ENCODE measurements at places on chromosomes 5 and 9. TPM values are rescaled to one million over a fixed set of nuclear protein-coding genes. Genes with fewer than 3 reads are reported as not detected.
A peak's percentile ranks its signal among the peaks of the same experiment; 100 is the strongest.

DNA sequence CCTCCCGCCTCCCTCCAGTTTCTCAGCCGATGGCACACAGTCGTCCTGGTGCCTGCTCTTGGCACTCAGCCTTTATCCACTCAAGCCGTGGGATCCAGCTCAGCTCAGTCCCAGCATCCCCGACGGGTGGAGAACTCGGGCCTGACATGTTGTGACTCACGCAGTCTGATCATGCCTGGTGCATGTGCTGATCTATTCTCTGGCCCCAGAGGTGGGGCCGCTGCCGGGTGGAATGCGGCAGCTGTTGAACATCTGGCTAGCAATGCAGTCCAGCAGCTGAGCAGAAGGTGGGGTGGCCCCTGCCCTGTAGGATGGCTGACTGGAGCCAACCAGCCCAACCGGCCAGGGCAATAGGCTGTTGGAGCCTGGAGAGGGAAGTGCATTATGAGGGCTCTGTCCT is 1.7 kb upstream of the AIF1L start:
- DNase-seq, result peak; percentile 54

DNA sequence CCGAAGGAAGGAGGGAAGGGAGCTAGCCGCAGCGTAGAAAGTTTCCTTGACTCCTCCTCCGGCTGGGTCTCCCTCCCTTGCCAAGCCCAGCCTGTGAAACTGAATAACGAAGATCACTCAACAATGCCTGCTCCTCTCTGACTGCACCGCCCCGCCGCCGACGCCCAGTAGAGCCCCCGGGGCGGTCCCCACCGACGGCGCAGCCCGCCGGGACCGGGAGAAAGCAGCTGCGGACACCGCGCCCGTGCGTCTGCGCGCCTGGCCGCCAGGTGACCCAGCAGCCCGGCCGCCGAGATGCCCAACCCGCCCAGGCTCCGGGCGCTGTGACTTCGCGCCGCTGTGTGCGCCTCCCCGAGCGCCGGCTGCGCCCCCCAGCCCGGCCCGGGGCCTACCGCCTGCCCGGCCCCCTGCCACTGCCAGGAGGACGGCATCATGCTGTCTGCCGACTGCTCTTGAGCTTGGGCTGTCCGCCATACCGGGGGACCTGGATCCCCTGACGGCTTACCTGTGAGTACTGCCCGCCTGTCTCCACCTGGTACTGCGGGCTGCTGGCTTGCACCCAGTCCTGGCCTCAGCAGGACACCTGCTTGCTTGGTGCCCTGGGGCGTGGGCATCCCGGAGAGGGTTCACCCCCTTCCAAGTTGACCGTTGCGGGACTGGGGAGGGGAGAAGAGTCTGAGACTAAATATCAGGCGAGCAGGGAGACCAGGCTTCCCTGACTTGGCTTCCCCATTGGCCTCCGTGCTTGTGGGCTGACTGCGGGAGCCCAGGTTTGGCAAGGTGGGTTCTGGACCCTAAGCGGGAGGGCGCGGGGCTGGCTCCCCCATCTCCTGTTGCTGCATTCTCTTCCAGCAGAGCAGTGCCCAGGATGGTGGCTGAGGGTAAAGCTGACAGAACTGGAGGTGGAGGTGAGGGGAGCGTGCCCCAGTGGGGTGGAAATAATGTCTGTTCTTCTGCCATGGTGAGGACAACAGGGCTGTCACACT is 26.2 kb upstream of the SPTLC1 start:
- DNase-seq, result peak; percentile 40

DNA sequence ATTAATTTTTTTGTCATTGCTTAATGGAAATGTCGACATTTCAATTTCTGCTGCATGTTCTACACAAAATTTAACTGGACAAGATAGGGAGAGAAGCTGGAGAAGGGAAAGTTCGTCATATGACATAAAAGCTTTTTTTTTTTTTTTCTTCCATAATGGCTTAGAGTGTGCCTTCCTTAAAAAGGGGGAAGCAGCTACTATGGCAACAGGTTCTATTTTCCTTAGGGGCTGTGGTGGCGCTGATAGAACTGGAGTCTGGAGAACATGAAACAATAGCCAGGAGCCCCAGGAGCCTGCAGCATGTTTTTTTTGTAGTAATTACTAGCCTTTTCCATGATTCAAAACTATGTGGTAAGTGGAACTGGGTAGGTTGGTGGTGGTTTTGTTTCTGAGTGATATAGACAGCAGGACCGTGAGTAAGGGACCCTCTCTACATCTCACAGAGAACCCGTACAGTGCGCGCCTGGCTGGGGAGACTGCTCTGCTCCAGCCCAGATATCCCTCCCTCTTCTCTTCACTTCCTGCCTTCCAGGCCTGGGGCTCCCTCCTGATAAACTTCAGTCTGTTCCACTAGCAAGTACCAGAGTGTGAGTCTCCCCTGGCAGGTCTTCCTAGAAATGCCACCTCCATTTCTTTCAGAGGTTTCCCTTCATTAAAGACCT is 301.6 kb downstream of the NR3C1 start:
- DNase-seq, result peak; percentile 30

GRCh38 chr9:27675354-27675753 is 102.1 kb upstream of the C9orf72 start:
- DNase-seq, result no peak

GRCh38 chr9:28158451-28158850 is 585.2 kb upstream of the C9orf72 start:
- DNase-seq, result no peak

GRCh38 chr9:113431191-113431590 is 20.6 kb downstream of the C9orf43 start:
- no peak for DNase-seq

The COL27A1 gene
- 7.0 TPM for total RNA-seq

The WDR36 gene
- total RNA-seq, result 17.6 TPM

The KIF27 gene
- 4.8 TPM for total RNA-seq

The TSSK1B gene
- total RNA-seq, result 0.10 TPM

The CARTPT gene
- total RNA-seq, result not detected
